ENCODE measurements at places on chromosomes 1 and 21. TPM values are rescaled to one million over a fixed set of nuclear protein-coding genes. Genes with fewer than 3 reads are reported as not detected.

GRCh38 chr1:243345205-243345604 is 89.4 kb downstream of the SDCCAG8 start:
- DNase-seq = peak; percentile 13

DNA sequence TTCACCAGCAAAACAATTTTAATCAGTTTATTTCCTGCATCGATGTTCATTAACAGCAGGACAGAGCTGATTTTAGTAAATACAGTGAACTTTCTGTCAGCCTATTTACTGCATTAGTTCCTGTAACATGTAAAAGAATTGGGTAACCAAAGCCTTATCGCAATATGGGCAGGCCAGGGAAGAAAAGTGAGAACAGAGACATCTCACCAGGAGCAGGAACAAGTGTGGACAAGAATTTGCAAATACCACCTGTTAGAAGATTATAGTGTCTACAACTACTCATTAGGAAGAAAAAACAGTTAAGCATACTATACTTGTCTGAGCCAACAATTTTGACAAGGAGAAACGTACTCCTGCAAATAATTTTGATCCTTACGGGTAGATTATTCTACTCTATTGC is 1293.9 kb downstream of the PLA2G4A start:
- no peak for DNase-seq

- no peak for DNase-seq
Observed at GRCh38 chr1:18175530-18176377, 68.2 kb downstream of the IGSF21 start.

- no peak for DNase-seq
Observed at GRCh38 chr21:31460980-31461379, 116.9 kb upstream of the TIAM1 start.

GRCh38 chr21:35565204-35565611 is 495.1 kb downstream of the SETD4 start:
- peak; percentile 91 for DNase-seq

GRCh38 chr1:203665993-203666392 is 39.4 kb downstream of the ATP2B4 start:
- no peak for DNase-seq

DNA sequence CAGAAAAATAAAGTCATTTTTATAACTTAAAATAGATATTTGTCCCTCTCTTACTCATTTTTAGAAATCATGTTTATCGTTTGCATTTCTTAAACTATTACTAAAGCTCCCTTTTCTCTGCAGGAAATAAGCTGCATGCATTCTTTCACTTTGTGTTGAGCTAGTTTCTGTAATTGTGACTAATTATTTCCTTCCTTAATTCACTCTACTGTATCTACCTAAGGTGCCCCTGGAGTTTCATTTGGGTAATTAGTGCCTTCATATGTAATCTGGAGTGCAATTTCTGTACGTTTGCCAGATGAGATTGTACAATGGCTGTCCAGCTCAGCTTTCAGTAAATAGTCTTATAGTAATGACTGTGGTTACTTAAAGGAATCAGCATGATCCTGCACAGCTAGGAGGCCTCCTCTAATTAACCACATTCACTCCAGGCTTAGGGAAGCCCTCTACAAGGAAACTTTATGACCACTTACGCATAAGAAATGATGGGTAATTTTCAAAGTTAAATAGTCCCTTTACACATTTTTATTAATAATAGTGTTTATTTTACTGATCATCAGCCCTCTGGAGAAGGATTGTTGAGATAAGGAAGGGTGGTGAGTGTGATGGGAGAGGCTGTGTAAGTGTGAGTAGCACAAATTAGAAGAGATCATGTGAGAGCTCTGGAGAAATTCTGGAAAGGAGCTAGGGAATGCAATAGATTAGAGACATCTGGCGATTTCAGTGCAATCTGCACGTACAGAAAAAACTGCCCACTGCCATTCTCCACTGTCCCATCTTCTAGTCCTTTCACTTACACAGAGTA is 86.8 kb downstream of the LRRC8C start:
- DNase-seq = peak; percentile 79

DNA sequence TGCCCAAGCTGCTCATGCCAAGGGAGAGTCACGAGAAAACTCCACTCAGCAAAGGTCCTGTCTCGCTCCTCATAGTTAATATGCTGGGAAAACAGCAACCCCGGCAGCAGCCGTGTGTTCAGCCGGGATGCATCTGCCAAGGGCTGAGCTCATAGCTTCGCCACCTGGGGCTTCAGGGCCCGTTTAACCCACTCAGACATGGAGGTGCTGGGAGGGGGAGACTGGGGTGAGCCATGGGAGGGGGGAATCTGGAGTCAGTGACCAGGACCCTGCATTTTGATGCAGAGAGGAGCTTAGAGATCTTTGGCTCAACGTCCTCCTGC is 283.4 kb downstream of the PTPRU start:
- no peak for DNase-seq

- DNase-seq = no peak
Observed at GRCh38 chr1:1531947-1532346, 8.5 kb downstream of the TMEM240 start.

GRCh38 chr21:25328736-25329135 is 278.5 kb downstream of the MRPL39 start:
- DNase-seq = peak; percentile 7

DNA sequence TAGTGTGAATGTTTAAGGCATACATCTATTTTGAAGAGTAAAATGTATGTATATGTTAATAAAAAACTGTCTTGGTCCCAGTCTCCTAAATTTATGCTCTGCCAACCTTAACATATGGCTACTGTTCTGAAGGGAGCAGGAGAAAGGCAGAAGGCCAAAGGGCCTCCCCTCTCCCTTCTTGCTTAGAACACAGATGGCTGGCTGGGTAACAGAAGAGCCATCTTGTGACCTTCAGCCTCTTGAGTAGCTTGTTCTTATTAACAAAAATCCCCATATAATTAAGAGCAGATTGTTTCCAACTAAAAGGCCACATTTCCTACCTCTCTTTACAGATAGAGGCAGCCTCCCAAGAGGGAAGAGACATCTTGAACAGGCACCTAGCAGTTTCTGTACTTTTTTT is 36.1 kb downstream of the EPB41 start:
- DNase-seq = no peak

- DNase-seq = peak; percentile 98
Observed at GRCh38 chr1:221439747-221440501, 302.0 kb downstream of the DUSP10 start.

GRCh38 chr1:32241001-32241763 is 5.8 kb upstream of the FAM167B start:
- DNase-seq = peak; percentile 69

GRCh38 chr1:234933475-234933874 is 195.2 kb downstream of the TOMM20 start:
- DNase-seq = peak; percentile 45

Gene IL23R
- total RNA-seq = not detected

Gene CTSS
- 4.7 TPM for total RNA-seq

Gene KCNC4
- total RNA-seq = 0.64 TPM

Gene COL16A1
- 156 TPM for total RNA-seq

Gene TNFRSF14
- total RNA-seq = 17.7 TPM

Gene OR2L5
- total RNA-seq = not detected

Gene EDARADD
- total RNA-seq = 0.32 TPM

Gene KLHDC7A
- total RNA-seq = not detected

All from fibroblast of villous mesenchyme (primary cell).